ENCODE measurements at places on chromosomes 3 and 15.

DNA sequence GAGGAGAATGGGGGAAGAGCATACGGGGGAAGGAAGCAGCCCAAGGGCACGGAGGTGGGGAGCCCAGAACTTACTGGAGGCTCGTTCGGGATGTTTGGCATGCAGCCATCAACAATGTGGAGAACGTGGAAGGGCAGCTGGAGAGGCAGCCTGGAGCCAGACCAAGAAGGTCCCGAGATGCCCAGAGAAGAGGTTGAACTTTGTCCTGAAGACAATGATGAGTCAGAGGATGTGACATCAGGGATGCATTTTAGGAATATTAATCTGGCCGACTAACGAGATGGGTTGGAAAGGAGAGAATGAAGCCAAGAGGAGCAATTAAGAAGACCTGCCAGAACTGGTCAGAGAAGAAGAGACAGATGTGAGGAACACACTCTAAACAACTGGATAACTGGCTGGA lies 98.2 kb downstream of the SRGAP3 start:
- DNase-seq = no peak

GRCh38 chr3:127673191-127674100 lies 694 bp downstream of the ABTB1 start:
- peak; percentile 32 for DNase-seq

- peak; percentile 40 for DNase-seq
Measured at GRCh38 chr15:40511472-40512133, 40.8 kb downstream of the CHST14 start.

DNA sequence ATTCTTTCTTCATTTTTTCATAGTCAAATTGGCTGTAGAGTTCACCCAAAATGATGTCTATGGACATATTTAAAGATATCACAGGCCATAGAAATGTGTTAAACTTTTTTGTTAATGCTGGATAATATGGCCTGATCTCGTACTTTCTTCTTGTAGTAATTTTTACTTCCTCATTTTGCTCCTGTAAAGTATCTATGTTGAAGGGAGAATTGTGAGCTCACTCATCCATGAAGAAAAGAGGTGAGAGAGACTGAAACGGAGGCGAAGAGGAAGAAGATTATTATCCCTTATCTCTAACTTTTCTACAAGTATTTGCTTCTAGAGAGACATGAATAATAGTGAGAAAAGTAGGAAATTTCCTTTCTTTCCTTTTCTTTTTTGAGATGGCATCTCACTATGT lies 613.8 kb upstream of the TBL1XR1 start:
- DNase-seq = no peak

- DNase-seq = no peak
Measured at GRCh38 chr3:45132568-45133211, 13.5 kb downstream of the CDCP1 start.

DNA sequence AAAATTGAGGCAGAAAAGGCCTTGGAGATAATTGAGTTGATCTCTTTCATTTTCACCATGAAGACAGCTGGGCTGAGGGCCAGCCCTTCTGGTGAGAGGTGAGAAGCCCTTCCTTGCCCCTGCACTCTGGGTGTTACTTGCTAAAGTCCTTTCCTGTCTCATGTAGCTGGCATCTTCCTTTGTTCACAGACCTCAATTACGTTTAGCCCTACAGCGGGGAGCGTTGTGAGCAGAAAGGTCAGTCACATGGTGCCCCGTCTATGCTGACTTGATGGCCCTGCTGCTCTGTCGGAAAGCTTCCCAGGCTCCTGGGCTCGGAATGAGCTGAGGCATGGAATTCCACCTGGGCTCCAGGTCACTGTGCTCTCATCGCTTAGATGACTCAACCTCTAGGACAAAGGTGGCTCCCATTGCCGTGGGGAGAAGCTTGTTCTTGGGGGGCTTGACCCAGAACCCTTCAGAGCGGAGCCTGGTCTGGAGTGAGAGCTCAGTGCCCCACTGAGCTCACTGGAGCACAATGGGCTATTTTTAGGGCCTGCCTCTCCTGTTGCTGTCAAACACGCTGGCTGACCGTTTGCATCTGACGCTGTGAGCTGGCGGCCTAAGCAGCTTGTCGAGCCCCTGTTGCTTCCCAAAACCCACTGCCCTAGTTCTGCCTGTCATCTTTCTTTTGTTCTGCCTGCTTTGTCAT lies 47.0 kb downstream of the RPLP1 start:
- DNase-seq = no peak

DNA sequence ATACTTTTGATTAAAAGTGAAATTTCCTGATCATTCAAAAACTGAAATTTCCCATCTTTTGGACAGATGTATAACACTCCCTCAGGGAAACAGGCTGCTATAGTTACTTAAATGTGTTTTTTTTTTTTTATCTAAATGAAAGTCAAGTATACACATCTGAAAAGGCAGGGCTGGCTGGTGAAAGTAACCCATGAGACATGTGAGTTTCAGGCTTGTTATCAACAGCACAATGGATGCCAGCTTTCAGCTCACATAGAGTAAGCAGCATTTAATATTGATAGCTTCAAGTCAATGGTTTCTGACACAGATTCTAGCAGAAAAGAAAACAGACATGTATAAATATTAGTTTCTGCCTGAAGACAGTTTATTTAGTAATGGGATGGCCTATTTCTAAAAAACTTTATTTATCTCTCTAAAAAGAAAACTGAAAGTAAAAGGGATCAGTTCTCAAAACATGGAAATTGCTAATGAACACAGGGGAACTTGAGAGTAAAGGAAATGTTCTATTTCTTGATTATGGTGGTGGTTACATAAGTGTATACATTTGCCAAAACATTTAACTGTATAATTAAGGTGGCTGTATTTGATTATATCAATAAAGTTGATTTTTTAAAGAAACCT lies 89.7 kb upstream of the CMC1 start:
- DNase-seq = no peak

- no peak for DNase-seq
Measured at GRCh38 chr3:195239121-195239520, 31.8 kb downstream of the XXYLT1 start.

- no peak for DNase-seq
Measured at GRCh38 chr15:51390966-51391422, 49.5 kb downstream of the GLDN start.

- DNase-seq = no peak
Measured at GRCh38 chr3:131110087-131110486, 83.4 kb downstream of the NEK11 start.

- DNase-seq = no peak
Measured at GRCh38 chr3:131178710-131179375, 152.2 kb downstream of the NEK11 start.

GRCh38 chr3:125240496-125240895 lies 27.9 kb upstream of the SLC12A8 start:
- no peak for DNase-seq

GRCh38 chr3:66475386-66476020 lies 25.3 kb downstream of the LRIG1 start:
- no peak for DNase-seq

DNA sequence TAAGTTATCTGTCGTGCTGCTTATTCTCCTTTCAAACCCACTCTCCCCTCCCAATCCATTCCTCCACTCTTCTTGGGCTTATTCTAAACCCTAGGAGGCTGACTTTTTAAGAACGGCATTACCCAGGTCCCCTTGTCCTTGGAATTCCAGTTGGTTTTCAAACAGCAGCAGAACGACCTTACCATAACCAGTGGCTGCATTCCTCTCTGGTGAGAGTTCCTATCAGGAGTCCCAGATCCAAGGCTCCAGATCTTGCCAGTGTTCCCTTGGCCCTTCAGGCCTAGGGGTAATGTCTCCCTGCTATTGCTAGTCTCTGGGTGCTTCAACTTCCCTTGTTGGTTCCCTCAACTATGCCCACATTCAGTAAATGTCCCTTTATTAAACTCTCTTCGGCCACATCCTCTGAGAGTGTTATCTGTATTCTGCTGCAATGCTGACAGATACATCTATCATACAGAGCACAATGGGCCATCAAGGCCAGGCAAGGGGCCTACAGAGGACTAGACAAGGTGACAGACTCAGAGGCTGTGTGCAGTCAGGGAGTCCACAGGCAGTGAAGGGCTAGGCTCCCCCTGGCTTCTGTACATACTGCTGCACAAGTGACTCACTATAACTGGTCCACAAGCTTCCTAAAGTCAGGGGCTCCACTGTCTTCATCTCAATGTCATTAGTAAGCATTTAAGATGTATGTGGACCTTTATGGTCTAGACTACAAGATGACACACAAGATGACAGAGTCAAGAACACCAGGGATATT lies 10.1 kb downstream of the LYSMD2 start:
- DNase-seq = no peak

DNA sequence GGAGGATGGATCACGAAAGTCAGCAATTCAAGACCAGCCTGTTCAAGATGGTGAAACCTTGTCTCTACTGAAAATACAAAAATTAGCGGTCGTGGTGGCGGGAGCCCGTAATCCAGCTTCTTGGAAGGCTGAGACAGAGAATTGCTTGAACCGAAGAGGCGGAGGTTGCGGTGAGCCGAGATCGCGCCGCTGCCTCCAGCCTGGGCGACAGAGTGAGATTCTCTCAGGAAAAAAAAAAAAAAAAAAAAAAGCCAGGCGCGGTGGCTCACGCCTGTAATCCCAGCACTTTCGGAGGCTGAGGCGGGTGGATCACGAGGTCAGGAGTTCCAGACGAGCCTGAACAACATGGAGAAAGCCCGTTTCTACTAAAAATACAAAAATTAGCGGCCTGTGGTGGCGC lies 5.0 kb downstream of the EAF2 start:
- DNase-seq = no peak

DNA sequence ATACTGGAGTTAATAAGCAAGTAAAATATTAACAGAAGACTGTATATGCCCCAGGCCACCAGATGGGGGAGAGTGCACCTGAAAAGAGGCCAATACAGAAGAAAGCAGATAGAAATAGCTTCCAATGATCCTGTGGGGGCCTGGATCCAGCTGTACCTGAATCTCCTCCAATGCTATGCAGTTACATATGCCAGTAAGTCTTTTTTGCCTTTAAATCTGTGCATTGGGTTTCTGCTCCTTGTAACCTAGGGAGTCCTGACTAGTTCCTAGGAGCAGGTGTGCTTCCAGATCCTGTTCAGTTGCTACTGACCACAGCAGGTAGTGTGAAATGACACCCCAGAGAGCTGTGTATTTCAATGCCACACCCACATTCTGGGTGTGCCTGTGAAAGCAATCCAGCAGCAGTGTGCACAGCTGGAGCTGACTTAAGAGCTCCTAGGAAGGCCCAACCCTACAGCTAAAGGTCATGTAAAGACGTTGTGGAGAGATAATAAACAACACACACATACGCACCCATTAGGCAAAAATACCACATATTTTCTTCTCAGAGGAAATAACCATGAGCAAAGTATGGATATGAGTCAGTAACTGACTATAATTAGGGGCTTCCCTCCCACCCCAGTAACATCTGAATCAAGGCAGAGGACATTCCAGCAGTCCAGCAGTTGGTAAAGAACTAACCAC lies 62.2 kb upstream of the AKAP13 start:
- DNase-seq = peak; percentile 26

- peak; percentile 53 for DNase-seq
Measured at GRCh38 chr3:149512073-149512782, 37.7 kb downstream of the TM4SF4 start.

DNA sequence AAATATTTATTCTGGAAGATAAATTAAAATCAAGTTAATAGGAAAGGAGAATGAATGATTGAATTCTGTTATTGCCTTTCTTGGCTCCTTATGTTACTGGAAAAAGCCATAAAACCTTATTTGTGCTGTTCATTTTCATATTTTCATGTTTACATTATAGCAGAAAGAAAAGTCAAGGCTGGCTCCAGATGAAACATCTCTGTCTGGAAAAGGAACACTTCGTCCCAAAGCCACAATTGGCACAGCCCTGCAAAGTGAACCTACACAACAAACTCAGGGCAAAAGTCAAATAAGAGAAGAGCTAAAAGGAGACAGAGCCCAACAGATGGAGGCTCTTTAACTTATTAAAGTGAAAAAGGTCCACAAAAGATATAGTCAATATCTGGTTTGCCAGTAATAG lies 73.4 kb downstream of the GTPBP8 start:
- DNase-seq = no peak

DNA sequence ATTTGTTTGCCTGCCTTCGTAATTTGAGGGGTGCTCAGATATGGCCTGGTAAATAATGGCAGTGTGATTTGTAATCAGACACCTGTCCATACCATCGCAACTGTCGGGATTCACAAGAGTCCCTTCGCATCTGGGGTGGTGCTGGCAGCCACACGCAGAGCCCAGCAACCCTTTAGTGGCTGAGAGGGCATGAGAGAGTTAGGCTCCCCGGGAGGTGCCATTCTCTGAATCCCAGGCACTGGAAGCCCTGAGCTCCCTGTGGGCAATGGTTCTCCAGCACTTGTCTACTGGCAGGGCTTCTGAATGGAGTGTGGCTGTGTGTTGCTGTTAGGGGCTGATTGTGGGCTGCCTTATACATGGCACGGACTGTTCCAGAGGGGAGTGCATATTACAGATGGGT lies 230.1 kb downstream of the EBLN2 start:
- no peak for DNase-seq

DNA sequence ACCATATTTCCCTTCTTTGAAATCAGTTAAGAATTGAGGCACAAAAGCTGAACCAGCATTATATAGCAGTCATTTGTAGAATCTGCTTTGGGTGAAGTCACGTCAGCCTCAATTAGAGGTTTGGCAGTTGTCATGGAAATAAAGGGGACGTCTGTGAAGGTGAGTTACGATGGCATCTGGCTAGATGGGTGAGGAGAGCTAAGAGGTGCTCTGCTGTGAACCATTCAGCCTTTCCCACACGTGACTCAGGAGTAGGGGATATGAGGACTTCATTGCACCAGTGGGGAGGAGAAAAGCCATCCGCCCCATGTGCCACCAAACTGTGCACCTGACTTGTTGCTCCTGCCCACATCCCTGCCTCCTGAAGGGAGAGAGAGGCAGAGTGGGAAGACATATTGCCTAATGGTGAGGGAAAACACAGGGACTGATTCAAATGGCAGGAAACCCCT lies 2.8 kb upstream of the C15orf40 start:
- no peak for DNase-seq

- no peak for DNase-seq
Measured at GRCh38 chr3:45509038-45509767, 85.3 kb upstream of the LIMD1 start.

DNA sequence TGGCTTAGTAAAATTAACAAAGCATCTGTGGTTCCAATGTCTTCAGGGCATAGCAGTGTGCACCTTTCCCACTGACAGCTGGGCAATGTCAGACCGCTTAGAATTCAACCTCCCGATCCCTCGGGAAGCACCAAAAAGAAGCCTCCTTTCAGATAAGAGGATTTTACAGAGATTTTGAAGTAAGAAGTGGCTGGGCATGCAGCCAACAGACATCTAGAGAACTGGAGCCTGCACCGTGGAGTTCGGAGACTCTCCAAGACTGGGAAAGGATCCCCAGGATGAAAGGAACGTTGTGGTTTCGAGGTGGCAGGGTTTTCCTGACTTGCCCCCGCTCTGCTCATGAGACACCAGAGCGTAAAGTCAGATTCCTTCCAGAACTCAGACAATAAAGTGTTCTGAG lies 5.3 kb downstream of the FAM174B start:
- no peak for DNase-seq

DNA sequence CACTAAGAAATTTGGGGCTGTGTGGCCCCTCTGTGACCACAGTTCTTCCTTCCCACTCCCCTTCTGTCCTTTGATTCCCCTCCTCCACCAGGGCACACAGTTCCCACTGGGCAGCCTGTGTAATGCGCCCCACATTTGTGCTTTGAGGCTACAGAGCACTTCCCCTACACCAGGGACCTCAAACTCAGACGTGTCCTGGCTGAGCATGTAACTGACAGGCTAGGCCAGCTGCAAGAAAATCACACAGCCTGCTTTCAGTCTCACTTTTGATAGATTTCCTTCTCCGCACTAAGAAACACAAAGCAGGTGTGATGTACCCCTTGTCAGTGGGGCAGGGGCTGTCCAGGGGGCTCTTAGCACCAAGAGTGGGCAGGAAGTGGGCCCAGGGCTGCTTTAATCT lies 29.6 kb downstream of the PRKCD start:
- no peak for DNase-seq

- peak; percentile 52 for DNase-seq
Measured at GRCh38 chr3:16884748-16885592, at the start of gene PLCL2. TSS of gene PLCL2 (plus strand) at chr3:16884955. CDS start at chr3:16885040, 85 bp downstream.
